ENCODE measurements at places on chromosomes 12 and 14. TPM values are rescaled to one million over a fixed set of nuclear protein-coding genes. Genes with fewer than 3 reads are reported as not detected.

Gene HOXC12
- not detected for total RNA-seq

Gene ADAM21
- total RNA-seq: not detected

DNA sequence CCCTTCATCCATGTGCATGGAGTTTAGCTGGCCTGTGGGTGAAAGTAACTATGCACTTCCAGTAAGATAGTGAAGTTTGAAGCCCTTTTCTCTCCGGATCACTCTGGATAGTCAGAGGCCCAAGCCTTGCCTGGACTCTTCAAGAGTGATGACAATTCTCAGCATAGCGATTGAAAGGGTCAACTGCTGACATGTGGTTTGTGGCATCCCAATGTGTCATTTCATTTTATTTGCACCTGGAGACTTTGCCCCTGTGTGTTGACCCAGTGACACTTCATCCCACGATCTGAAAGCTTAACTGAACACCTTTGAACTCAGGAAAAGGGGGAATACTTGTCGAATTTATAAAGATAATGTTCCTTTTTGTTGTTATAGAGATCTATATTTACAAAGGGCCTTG lies 711.9 kb upstream of the TMEM132C start:
- H3K27ac ChIP-seq: no peak overlapping the region
- no peaks in the 10 kb centered on the region for H3K4me1 ChIP-seq
- H3K36me3 ChIP-seq: no peaks in the 10 kb centered on the region

DNA sequence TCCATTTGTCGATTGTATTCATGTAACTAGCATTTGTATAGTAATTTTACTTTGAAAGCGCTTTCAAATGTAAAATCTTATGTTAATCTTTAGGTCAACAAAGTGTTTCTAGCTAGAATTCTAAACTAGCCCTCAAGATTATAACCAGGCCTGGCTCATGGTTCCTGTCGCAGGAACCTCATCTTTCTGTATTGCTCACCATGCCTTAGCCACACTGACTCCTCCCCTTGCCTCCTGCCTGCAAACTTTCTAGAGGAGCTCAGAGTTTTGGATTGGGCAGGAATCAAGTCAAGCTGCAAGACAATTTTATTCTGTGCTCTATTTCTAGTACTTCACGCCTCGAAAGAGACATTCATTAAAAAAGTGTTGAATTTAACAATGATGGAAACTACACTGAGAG lies 99.8 kb downstream of the TGFB3 start:
- H3K4me1 ChIP-seq: no peaks in the 10 kb centered on the region
- no peak overlapping the region for H3K4me3 ChIP-seq
- no peaks in the 10 kb centered on the region for H3K27me3 ChIP-seq
- no peak for DNase-seq

- no peaks in the 10 kb centered on the region for H3K4me1 ChIP-seq
- H3K27ac ChIP-seq: peak overlapping the region; percentile 94
- no peaks in the 10 kb centered on the region for H3K27me3 ChIP-seq
- no peaks in the 10 kb centered on the region for H3K36me3 ChIP-seq
Observed at GRCh38 chr12:124939421-124940142, 25.1 kb upstream of the UBC start.

GRCh38 chr14:68405961-68406360 lies 386.9 kb downstream of the ZFP36L1 start:
- H3K4me1 ChIP-seq: no peaks in the 10 kb centered on the region
- H3K4me3 ChIP-seq: no peak overlapping the region
- H3K36me3 ChIP-seq: no peaks in the 10 kb centered on the region

GRCh38 chr14:76936483-76936882 lies 92.0 kb downstream of the IRF2BPL start:
- DNase-seq: no peak
- no peaks in the 10 kb centered on the region for H3K4me1 ChIP-seq
- H3K27ac ChIP-seq: no peak overlapping the region
- H3K36me3 ChIP-seq: no peaks in the 10 kb centered on the region
- no peak overlapping the region for H3K4me3 ChIP-seq

Gene TEX52
- not detected for total RNA-seq

GRCh38 chr14:26448181-26448855 lies 149.5 kb downstream of the NOVA1 start:
- no peak overlapping the region for H3K27ac ChIP-seq
- no peaks in the 10 kb centered on the region for H3K27me3 ChIP-seq
- DNase-seq: peak; percentile 51
- H3K4me1 ChIP-seq: no peaks in the 10 kb centered on the region

Gene SPRYD4
- total RNA-seq: 3.3 TPM

Gene OR6C70
- not detected for total RNA-seq

DNA sequence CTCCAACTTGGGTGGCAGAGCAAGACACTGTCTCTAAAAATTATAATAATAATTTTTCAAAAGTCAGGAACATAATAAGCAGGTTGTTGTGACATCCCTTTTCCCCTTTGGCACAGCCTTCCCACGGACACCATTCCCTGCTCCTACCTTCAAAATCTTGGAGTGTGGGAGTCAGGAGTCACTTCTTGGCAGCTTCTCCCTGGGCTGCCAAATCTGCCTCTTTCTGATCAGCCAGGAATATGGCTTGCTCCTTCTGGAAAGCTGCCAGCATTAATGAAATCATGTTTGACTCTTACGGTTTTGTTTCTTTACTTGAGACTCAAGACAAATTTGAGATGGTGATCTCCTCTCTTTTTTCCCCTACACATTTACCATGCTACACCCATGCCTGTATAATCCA lies 391.4 kb upstream of the SYT1 start:
- no peak for DNase-seq
- no peaks in the 10 kb centered on the region for H3K36me3 ChIP-seq
- peaks cover 6% of the 10 kb centered on the region for H3K4me1 ChIP-seq
- H3K4me3 ChIP-seq: no peak overlapping the region
- H3K27ac ChIP-seq: no peak overlapping the region

GRCh38 chr14:50718949-50719348 lies 50.8 kb upstream of the SAV1 start:
- no peaks in the 10 kb centered on the region for H3K4me1 ChIP-seq
- DNase-seq: no peak
- no peak overlapping the region for H3K4me3 ChIP-seq
- H3K27ac ChIP-seq: no peak overlapping the region

DNA sequence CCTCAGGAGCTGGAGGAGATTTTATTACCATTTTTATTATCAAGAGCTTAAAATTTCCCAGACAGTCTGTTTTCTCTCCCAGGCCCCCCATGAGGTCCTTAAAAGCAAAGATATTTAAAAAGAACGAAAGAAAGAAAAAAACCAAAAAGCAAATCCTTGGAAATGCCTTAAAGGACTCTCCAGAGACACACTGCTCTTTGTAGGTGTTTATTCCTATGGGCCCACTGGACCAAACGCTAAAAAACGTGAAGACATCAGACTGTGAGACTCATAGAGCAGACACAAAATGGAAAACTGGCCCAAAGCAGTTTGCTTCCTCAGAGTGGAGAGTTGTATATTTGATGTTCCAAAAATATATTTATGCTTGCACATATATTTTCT lies 1.2 kb upstream of the NID2 start:
- H3K27me3 ChIP-seq: peaks cover 63% of the 10 kb centered on the region
- no peak for DNase-seq
- peak overlapping the region; percentile 83 for H3K4me3 ChIP-seq
- peaks cover 5% of the 10 kb centered on the region for H3K4me1 ChIP-seq

DNA sequence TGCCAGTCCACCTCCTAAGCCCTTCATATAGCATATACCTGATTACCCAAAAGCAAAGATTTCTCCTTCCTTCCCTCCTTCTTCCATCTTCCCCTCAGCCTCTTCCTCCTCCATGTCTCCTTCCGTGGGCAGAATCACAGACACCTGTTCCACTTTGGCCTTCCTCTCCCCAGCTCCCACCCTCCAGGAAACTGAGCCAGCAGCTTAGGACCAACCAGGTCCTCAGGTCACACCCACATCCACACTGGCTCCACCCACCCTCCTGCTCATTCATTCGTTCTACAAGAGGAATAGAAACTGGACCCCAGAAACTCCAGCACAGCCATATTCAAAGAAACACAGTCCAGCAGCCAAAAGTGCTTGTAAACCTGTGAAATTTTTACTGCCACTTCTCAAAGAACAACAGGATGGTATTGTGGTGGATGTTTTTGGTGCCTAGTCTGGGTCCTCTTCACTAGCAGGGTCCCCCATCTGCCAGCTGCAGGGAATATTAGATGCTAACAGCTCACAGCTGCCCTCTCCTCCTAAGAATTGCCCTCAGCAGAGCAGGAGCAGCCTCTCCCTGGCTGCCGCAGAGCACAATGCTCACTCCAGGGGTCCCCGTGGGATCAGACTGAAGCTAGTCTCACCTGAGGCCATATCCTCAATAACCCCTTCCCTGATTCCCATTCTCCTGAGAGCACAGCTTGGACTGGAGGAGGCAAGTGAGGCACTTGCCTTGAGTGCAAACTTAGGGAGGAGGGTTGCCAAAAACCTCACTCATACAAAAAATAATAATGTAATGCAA lies 18.4 kb downstream of the CMKLR1 start:
- DNase-seq: peak; percentile 85
- H3K27ac ChIP-seq: no peak overlapping the region
- H3K4me3 ChIP-seq: no peak overlapping the region
- H3K4me1 ChIP-seq: peaks cover 4% of the 10 kb centered on the region

GRCh38 chr12:24044941-24045703 lies 95.7 kb upstream of the SOX5 start:
- H3K4me3 ChIP-seq: no peak overlapping the region
- H3K27ac ChIP-seq: no peak overlapping the region
- no peaks in the 10 kb centered on the region for H3K4me1 ChIP-seq
- no peaks in the 10 kb centered on the region for H3K27me3 ChIP-seq

DNA sequence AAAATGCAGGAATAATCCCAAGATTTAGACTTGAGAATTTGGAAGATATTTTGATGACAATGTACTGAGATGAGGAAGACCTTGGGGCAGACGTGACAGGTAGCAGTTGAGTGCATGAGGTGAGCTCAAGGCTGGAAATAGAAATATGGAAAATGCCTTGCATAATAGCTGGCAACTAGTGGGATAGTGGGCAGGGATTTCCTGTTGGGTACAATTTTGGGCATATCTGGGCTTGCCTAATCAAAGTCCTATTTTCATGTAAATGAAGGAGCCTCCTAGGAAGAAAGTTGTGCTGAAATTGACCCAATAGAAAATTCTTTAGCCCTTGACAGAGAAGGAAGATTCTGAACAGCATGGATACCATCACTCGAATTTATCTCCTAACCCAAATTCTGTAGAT lies 6.4 kb upstream of the GLIPR1 start:
- H3K4me3 ChIP-seq: no peak overlapping the region
- no peak overlapping the region for H3K27ac ChIP-seq
- no peak for DNase-seq
- no peaks in the 10 kb centered on the region for H3K36me3 ChIP-seq

- no peak overlapping the region for H3K4me3 ChIP-seq
- H3K27ac ChIP-seq: no peak overlapping the region
- H3K27me3 ChIP-seq: no peaks in the 10 kb centered on the region
Observed at GRCh38 chr14:96303981-96304380, 48.0 kb downstream of the BDKRB1 start.

Gene BLOC1S1
- 108 TPM for total RNA-seq

Gene GNG2
- 51.6 TPM for total RNA-seq

Gene ENDOU
- total RNA-seq: not detected

DNA sequence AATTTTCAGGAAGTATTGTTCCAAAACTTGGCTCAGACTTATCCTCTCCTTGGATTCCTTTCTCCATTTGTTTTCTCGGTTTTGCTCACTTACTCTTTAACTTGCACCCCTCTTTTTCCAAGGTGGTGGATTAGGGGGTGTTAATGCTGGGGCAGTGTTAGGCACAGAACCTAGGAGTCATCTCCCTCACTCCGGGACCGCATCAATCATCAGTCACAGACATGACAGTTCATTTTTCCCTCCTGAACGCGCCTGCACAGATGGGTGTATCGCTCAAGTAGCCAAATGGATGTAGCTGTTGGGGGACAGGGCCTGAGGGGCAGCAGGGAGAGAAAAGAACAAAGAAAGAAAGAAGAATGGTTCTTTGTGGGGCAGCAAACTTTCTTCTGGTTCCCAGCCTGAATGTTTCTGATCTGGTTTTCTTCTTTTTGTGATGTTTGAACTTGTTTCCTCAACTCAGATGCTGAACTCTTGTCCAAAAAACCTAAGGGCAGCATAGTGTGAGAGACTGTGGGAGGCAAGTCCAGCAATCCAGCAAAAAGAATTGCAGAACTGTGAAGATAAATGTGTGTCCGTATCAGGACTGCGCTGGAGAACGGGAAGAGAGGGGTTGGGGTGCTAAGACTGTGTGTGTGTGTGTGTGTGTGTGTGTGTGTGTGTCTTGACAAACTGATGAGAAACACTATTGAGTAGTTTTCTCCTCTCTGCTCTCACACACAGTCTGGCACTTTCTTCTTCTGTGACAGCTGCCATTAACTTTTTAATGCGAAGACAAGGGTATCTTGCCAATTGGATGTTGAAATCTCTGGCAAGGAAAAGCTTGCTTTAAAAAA lies 131.1 kb downstream of the FBXL14 start:
- H3K4me1 ChIP-seq: peaks cover 9% of the 10 kb centered on the region
- H3K36me3 ChIP-seq: no peaks in the 10 kb centered on the region
- no peak for DNase-seq
- H3K4me3 ChIP-seq: no peak overlapping the region

Gene MSRB3
- total RNA-seq: 2.1 TPM

GRCh38 chr12:111182382-111182781 lies 186.5 kb downstream of the PHETA1 start:
- H3K4me1 ChIP-seq: peaks cover 8% of the 10 kb centered on the region
- H3K27ac ChIP-seq: no peak overlapping the region
- no peak overlapping the region for H3K4me3 ChIP-seq
- H3K36me3 ChIP-seq: no peaks in the 10 kb centered on the region

All from endodermal cell (in vitro differentiated cells).